ENCODE measurements at places on chromosomes 3 and 15.

DNA sequence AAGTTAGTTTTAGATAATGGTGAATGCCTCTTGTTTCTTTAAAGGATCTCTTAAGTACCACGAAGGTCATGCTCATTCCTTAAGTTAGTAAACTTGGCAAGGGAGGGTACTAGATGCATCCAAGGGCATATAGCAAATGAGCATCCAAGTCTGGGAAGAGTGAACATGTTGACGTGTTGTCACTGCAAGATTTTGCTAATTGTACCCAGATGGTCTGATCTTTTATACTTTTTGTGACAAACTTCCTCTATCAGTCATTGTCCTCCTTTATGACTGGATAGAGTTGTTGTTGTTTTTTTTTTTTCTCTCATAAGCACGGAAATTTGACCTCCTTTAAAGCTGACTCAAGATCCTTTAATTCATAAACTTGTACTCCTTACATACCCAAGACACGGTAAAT, 121.3 kb downstream of the CHST2 start:
- no peak for DNase-seq

- DNase-seq = no peak
Observed at GRCh38 chr15:33788906-33789540, 179.3 kb upstream of the CHRM5 start.

- DNase-seq = no peak
Observed at GRCh38 chr15:81314378-81314777, 9.6 kb downstream of the STARD5 start.

DNA sequence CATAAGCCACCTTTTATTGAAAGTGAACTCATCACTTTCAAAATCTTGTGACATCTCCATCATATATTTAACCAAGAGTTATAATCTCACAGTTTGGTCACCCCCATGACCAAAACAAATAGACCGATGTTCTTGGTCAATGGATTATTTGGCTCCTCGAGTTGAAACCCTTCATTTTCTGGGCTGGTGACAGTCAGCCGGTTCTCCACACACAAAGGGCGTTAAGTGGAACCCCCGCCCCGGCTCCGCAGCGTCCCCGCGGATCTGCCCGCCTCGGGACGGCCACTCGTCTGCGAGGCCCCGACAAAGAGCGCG, 772 bp downstream of the TSPAN3 start:
- no peak for DNase-seq

DNA sequence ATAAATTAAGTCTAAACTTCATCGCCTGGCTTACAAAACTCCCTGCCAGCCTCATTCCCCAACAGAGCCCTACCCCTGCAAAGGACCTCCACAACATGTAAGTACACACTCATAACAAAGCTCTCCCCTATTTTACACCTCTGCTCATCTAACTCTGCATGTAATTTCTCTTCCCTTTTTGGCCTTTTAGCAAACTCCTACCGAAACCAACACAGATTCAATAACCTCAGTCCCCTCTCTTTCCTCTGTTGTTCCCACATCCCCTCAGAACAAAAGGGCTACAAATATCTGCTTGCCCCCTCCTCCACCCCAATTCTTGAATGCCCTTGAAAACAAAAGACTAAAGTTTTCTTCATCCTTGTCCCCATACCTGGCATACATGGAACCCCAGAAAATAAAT, 662 bp downstream of the UBL7 start:
- no peak for DNase-seq

- no peak for DNase-seq
Observed at GRCh38 chr3:105868431-105868741, 426 bp downstream of the CBLB start.

- DNase-seq = no peak
Observed at GRCh38 chr15:75198560-75199356, 2.9 kb upstream of the C15orf39 start.

DNA sequence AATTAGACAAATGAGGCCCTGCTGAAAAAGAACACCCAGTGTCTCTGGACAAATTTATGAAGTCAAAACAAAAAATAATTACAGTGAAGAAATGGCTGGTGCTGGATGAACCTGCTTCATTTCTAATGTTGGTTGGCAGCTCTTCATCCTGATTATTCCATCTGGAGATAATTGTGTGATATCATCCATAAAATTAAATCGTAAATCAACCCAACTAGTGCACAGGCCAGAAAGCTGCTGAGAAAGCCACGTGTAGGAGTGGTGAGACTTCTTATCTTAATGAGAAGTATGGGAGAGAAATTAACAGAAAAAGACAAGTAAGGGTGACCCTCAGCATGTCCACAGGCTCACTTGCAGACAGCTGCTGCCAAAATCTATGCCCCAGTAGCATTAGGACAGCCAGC, 465.2 kb upstream of the TGFBR2 start:
- DNase-seq = no peak

GRCh38 chr15:101078669-101079323, 159.6 kb downstream of the LRRK1 start:
- no peak for DNase-seq

GRCh38 chr15:82810061-82810889, 847 bp downstream of the WHAMM start:
- no peak for DNase-seq

GRCh38 chr3:170117134-170117533, 64.4 kb downstream of the PHC3 start:
- no peak for DNase-seq

DNA sequence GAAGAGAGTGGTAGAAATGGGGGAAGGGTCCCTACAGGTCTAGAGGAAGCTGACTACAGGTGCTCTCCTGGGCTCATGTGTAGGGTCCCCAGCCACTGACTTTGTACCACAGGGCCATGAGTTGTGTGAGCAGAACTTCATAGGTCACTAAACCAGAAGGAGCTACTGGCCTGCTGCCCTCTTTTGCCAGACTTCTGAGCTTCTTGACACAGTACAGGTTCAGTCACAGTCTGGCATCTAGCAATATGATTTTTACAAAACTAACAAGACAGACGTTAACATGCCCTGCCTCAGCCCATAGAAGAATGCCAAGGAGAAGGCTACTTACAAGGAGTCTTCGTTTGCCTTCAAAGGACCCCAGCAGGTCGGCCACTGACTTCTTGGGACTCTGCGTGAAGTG, 3.2 kb downstream of the CCDC80 start:
- DNase-seq = no peak

DNA sequence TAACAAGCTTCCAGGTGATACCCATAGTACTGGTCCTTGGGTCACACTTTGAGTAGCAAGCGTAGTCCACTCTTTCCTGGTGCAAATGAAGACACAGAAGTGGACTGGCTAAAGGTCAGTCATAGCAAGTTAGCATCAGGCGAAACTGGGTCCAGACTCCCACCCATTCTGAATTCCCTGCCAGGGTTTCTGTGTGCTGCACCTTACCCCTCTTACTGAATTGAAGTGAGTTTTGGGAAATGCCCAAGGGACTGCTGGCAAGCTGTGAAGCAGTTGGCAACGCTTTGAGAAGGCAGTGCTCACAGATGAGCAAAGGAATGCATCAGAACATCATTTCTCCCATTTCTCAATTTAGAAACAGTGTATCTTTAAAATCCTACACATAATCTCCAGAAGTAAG, 1.8 kb upstream of the LSG1 start:
- no peak for DNase-seq

DNA sequence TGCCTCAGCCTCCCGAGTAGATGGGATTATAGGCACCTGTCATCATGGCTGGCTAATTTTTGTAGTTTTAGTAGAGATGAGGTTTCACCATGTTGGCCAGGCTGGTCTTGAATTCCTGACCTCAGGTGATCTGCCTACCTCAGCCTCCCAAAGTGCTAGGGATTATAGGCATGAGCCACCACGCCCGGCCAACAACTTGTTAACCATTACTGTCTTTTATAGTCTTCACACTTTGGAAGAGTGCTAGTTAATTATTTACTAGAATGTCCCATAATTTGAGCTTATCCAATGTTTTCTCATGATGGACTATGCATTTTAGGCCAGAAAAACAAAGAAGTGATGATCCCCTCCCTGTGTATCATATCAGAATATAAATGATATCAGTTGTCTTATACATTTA, 288.6 kb upstream of the CBLB start:
- DNase-seq = no peak

DNA sequence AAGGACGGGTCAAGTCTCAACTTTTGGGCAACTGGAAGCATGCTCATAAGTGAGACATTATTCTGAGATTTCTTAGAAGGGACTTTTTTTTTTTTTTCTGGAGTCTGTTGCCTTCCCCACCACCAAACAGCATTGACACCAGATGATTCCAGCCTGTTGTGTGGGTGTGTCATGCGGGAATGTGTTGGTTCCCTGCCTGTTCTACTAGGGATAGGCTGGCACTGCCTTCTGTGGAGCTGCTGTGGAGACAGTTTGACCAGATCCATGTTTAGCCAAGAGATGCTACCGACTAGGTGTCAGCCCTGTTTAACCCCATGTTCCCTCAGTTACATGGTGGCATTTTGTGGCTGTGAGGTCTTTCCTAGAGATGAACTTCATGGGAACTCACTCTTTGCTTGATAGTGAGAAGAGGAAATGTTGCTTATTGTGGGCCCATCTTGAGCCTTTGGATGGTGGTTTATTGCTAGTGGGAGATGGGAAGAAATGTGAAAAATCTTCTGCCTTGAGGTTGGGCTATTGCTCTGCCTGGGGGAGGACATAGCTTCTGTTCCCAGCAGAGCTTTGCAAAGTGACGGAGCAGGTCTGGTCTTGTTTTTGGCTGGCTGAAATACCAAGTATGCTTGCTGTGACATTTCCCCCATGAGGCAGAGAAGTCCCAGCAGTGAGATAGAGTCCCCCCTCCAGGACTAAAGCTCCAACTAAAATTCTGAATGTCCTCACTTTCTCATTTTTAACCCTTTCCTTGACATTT, 31.3 kb downstream of the TRAK1 start:
- DNase-seq = no peak

DNA sequence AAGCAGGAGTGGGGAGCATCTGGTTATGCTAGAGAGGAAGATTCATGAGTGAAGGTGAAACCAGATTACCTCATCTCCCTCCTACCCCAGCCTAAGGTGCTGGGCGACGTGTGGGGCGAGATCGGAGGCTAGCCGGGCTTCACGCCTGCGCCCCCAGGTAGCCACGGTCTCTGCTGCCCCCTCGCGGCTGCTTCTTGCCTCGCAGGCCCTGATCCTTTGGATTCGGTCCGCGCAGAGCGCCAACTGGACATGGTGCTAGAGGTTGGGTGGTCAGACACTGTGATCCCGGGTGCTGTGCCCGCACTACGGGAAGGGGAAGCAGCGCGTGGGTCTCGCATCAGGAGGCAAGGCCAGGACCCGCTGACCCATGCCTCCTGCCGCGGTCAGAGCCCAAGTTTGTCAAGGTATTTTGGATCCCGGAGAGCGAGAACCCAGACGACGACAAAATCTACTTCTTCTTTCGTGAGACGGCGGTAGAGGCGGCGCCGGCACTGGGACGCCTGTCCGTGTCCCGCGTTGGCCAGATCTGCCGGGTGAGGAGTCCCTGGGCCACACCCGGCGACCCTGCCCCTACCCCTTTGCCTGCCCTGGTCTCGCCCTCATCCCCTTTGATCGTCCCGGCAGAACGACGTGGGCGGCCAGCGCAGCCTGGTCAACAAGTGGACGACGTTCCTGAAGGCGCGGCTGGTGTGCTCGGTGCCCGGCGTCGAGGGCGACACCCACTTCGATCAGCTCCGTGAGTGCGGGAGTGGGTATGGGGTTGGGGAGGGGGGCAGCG, 4.2 kb downstream of the SEMA3B start:
- peak; percentile 96 for DNase-seq

DNA sequence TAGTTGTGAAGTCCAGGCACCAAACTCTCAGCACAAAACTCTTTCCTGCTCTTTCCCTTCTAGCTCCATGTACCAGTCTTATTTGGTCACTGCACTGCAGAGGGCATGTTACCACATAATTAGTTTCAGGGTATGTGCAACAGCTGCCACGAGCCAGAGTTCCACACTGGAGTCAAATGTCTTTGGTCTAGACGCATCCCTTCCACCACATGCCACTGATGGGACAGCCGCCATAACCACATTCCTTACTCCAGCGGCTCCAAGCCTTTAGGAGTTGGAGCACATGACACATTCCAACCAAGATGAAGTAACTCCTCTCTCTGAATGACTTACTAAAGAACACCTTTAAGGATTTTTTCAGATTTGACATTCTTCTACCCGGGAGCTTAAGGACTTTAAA, 153.4 kb downstream of the ERC2 start:
- DNase-seq = no peak

DNA sequence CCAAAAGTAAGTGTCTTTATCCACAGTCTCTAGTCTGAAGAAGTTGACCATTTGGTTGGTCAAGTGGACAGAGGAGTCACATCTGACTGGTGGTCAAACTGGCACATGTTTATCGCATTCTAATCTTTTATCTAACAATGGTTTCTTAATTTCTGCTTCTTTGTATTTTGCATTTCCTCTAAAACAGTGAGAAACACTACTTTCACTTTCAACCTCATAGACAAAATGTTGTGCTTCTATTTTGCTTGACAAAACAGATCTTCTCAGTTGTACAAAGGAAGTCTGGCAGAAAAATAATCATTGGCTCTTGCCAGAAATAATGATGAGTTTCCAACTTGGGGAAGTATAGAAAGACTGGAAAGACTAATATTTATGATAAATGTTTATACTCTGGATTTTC, 103.9 kb downstream of the MME start:
- DNase-seq = no peak

GRCh38 chr15:44094781-44095180, 100.3 kb downstream of the FRMD5 start:
- no peak for DNase-seq

GRCh38 chr3:172313671-172314070, 134.6 kb downstream of the GHSR start:
- no peak for DNase-seq

- DNase-seq = no peak
Observed at GRCh38 chr15:38756441-38756840, 191.8 kb upstream of the RASGRP1 start.

DNA sequence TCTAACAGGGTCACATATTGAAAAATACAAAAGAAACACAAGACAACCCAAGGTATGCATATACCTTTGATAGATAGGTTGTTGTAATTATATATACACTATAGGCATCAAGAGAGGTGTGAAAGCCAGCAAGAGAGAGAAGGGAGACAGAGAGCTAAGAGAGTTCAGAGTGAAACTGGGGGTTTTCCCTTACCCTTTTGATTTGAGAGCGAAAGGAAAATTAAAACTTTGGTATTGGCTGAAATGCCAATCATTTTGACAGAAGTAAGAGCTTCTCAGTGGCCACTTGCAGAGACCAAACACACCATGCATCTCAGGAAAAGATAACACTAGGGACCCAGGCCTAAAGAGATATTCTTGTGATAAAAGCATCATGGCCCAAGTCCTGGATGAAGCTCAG, 183.6 kb downstream of the SHOX2 start:
- no peak for DNase-seq

GRCh38 chr3:36178018-36178417, 202.3 kb upstream of the STAC start:
- no peak for DNase-seq

DNA sequence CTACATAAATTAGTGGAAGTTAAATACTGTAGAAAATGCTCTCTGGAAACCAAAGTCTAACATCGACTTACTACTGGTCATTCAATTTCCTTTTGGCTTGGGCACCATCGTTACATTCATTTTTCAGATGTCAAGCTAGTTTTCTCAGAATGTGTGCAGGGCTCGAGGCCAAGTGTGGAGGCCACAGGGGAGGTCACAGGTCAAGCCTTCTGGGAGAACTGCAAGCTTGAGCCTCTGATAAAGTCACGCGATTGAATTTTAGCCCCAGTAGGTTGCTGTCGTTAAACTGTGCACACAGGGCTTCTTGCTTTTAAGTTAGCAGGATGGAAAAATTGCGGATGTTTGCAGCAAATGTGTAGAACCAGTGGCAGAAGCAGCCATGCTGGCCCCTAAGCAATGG, 182.2 kb downstream of the APBA2 start:
- DNase-seq = no peak

GRCh38 chr3:111362381-111363009, 179.5 kb upstream of the CD96 start:
- no peak for DNase-seq

All from GM18507 (cell line).